Vagina (tissue), 2 donors: ENCODE measurements at places on chromosomes 1 and 21.

- no peak for DNase-seq
These were observed 19.1 kb upstream of the AZIN2 start for GRCh38 chr1:33061834-33062233.

DNA sequence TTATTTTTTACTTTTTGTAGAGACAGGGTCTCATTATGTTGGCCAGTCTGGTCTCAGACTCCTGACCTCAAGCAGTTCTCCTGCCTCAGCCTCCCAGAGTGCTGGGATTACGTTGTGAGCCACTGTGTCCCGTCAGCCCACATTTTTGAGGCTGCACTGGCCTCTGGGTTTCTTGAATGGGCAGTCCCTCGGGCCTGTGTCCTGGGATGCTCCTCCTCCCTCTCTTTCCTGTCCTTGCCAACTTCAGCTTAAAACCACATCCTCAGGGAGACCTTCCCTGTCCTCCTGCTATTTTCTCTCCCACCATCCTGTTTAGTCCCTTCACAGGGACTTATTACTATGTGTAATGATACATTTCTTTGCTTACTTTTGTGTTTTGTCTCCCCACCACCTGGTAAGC is 31.4 kb upstream of the LYST start:
- DNase-seq, result no peak

- DNase-seq, result no peak
These were observed 29.0 kb upstream of the CASQ2 start for GRCh38 chr1:115797486-115797885.

DNA sequence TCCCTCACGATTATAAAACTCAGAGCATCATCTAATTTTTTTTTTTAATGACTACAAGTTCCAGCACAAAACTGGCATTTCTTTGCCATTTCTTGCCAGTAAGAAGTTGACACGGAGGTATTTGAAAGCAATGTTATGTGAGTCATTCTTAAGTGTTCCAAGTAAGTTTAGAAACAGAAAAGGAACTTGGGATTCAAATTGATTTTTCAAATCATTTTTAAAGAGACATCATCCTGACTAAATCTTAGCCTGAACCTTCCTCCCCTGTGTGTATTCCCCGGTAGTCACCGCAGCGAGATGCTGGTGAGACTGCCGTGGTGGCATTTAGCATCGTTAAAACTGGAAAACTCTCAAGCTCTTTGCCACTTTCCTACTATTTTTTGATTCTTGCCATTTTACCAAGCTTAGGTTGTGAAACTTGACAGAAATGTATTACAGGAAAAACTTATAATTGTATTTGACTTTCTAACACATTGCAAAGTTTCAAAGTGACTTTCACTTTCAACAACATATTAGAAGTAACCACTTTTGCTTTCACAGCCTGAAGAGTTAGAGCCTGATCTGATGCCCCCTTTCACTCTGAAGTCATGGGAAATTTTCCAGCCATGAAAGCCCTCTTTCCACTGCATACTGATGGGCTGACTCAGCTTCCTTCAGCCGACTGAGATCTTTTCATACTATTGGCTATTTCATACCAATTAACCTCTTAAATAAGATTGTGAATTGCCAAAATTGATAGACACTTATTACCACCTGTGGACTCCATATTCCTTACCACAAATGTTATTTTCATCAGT is 61.4 kb downstream of the OLFML2B start:
- DNase-seq, result no peak

- no peak for DNase-seq
These were observed 131.6 kb downstream of the SNX7 start for GRCh38 chr1:98793136-98793535.

DNA sequence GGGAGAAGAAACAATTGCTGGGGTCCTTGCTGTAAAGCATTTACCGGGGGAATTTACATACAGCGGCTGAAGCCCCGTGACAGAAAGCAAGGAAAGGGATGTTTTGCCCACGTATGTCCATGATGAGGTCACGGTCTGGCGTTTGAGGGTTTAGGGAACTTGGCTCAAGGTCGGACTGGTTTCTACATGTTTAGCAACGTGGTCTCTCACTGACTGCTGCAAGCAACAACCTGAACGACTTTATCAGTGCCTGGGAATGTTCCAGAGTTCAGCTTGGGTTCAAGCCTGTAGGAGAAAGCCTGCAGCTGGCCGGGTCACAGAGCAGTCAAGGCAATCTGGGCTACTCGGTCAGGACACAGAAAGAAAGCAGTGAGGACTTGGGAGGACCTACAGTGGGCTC is 323.3 kb downstream of the AJAP1 start:
- no peak for DNase-seq

- no peak for DNase-seq
These were observed 19.5 kb downstream of the INKA2 start for GRCh38 chr1:111719674-111720132.

DNA sequence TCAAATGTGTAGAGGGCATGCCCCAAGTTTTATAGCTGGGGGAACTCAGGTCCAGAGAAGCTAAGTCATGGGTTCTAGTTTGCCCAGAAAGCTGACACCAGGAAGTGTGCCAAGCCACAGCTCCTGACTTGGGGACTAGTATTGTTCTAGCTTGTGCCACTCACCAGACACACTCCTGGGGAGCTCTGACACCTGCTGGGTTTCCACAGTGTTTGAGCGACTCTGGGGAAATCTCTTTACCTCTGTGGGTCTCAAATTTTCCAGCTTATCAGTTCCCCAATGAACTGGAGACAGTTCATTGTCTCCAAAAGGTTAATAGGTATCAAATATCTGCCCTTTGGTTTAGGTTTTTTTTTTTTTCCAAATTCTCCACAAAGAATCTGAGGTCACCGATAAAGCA is 4.2 kb downstream of the KISS1 start:
- DNase-seq, result no peak

- no peak for DNase-seq
These were observed 5.9 kb downstream of the LRP8 start for GRCh38 chr1:53321776-53322602.

GRCh38 chr1:152112885-152113432 is 2.3 kb downstream of the TCHH start:
- DNase-seq, result no peak

- DNase-seq, result peak; percentile 85
These were observed 545 bp downstream of the PATJ start for GRCh38 chr1:61742620-61743430.

GRCh38 chr1:96968983-96969382 is 247.4 kb downstream of the PTBP2 start:
- DNase-seq, result no peak

DNA sequence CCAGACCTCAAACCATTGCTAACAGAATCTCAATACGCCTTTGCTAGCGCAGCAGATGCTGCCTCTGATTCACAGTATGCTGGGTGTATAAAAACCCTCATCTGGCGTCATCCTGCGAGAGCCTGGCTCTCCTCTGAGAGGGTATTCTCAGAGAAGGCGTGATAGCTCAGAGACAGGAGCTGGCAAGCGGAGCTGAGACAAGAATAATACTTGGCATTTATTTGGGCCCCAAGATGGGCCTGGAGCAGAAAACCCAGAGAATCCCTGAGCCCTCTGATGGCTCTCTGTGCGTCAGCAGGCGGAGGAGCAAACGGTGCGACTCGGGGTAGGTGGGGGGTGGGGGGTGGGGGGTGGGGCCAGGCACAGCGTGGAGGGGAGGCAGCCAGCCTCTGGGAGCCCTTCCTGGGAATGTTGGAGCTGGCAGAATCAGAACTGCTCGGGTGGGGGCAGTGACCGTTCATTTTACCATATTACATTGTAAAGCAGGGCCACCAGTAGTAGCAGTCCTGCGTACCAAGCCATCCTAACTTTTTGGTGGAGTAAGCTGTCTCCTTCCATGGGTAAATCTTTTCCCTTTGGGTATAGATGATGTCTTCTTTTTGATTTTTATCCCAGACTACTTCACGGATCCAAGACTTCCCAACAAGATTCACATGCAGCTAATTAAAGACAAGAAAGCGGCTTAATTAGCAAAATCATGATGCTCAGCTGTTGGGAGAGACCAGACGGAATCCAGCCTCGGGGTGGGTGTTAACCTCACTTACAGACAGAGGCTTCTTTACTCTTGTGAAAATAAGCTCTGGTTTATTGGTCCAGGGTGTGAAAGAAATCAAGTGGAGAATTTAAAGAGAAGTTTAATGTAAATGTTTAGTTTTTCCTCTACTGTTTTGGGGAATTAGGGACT is 7.1 kb downstream of the RIIAD1 start:
- no peak for DNase-seq

- no peak for DNase-seq
These were observed 137.2 kb downstream of the ADGRL2 start for GRCh38 chr1:81937791-81938450.

DNA sequence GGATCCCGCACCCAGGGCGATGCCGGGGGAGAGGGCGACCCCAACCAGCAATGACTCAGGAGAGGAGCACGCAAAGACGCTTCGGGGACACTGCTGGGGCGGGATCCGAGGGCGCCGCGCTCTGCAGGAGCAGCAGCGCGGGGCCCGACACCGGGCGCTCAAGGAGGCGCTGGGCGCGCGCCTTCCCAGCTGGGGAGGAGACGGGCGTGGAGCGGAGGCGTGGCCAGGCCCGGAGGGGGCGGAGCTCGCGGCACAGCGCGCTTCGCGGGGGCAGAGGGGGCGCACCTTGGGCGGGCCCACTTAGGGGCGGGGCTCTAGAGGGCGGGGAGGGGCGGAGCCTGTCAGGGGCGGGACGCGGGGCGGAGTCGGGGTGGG is 369 bp downstream of the SUMO3 start:
- no peak for DNase-seq
